ENCODE measurements at places on chromosomes 7 and 10.

GRCh38 chr10:50538555-50539398 lies 85.0 kb downstream of the SGMS1 start:
- no peak for DNase-seq

DNA sequence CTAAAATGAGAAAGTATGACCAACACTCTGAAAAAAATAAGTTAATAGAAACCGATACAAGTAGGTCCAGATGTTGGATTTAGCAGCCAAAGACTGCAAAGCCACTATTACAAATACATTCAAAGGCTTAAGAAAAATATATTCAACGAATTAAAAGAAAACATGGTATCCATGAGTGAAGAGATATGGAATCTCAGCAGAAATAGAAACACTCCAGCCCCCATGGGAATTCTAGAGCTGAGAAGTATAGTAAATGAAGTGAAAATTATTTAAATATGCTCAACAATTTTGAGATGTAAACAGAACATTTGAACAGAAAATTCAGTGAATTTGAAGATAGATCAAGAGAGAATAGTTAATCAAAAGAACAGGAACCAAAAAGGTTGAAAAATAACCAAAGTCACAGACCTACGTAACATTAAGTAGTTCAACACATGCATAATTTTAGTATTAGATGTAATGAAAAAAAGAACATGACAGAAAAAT lies 72.0 kb upstream of the WIPF3 start:
- no peak for DNase-seq

DNA sequence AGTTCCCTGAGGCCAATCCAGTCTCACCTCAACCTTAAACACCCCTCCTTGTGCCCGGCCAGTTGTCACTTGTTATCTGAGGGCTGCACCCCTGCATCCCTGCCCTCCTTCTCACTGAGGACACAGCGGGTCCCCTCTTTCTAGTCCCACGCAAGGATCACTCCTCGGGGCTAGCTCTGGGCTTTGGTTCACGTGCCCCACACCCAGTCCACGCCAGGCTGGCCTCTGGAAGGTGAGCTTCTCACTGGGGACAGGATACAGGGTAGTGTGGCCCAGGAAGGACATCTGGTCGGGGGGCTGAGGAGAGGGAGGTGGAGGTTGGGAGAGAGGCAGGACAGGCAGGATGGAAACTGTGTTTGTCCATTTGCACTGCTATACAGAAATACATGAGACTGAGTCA lies 25.5 kb downstream of the UPP1 start:
- no peak for DNase-seq

DNA sequence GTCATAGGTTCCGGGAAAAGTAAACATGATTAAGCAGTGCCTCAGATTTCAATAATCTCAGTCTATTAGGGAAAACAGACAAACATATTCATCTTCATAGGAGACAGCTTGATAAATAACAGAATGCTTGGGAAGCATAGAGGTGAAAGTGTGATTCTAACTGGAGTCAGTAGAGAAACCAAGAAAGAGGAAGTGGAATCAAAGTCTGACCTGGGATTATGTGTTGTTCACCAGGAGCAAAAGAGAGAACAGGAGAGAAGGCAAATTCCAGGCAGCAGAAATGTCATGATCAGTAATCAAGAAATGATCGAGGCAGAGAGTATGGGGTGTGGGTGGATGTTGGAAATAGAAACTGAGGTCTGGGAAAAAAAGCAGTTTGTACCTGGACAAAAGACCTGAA lies 43.7 kb downstream of the DGKB start:
- DNase-seq: no peak

DNA sequence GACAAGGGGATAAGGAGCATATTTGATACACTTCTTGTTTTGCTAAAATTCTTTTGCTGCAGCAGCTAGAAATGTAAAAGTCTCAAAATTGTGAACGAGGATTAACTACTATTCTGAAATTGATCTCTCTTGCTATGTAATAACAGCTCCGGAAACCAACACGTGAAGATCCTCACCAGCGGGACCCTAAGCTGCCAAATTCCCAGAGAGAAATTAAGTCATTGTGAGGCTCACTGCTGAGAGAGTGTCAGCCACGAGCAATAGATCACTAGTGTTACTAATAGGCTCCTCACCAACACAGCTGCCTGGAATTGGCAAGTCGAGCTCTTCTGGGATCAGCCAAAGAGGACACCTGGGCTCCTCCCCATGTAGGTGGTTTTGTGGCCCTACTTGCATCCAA lies 5.6 kb upstream of the VWA2 start:
- DNase-seq: no peak

DNA sequence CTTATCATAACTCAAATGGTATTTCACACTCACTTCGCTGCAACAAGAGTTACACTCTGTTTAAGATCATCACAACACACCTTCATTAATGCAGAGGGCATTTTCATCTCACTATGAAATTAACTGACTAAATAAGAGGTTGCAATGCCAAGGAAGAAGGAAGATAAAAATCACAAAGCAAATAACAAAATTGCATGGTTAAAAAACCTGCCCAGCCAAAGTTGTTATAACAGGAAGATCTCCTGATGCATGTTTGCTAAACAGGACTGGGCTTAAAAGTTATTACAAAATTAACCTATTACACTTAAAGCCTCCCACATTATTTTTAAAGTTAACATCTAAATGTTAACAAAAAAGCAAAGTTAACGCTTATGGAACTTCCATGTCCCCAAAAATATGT lies 11.8 kb downstream of the FAM13C start:
- no peak for DNase-seq

DNA sequence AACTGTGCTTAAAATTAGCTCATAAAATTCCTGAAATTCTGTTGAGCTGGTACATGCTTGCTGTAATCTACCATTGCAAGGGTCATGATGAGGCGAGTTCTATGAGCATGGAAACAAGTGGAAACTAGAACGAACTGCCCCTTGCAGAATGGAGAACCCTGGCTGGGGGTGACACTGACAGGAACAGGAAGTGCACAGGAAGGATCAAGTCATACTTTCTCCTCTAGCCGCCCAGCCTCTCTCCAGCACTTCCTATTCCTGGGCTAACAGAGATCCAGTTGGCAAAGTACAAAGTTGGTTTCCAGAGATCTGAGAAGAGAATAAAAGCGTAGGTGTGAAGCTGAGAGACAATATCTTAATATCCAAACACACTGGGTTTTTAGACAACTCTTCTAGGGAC lies 414.2 kb upstream of the PODXL start:
- no peak for DNase-seq

DNA sequence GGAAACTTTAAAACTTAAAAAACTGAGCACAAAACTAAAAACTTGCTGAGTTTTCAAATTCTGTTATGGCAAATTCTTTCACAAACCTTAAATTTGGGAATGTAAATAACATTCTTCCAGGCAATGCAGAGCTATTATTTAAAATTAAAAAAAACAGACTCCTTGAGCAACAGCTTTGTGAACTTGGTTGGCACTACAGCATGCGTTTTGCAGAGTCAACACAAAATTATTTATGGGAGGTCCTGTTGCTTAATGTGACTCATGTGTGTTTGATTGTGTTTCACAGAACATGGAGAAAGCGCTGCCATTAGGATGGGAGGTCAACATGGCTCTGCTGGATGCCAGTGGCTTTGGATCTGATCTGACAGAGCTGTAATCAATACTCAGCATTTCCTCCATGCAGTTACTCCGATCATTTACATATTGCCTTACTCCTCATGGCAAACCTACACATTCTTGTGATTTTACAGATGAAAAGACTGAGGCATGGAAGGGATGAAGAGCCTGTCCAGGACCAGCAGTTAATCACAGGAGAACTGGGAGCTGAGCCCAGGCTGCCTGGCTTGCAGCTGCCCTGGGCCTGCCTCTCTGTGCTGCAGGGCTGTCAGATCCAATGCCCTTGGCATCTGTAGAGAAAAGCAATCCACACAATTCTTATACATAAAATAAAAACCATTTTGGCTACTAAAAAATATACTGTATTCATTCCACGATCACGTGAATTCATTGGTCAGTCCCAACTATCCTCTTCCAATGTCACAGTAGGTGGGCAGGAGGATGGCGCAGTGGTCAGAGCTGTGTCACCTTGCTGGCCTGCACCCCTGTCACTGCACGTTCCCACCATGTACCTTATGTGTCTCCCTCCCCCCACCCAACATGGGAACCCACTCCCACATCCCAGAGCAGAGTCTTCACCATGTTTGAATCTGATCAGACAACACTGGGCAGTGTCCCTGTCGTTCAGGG lies 200.9 kb downstream of the CXCL12 start:
- DNase-seq: no peak
